ENCODE measurements at places on chromosomes 7 and 10. TPM values are rescaled to one million over a fixed set of nuclear protein-coding genes. Genes with fewer than 3 reads are reported as not detected.

DNA sequence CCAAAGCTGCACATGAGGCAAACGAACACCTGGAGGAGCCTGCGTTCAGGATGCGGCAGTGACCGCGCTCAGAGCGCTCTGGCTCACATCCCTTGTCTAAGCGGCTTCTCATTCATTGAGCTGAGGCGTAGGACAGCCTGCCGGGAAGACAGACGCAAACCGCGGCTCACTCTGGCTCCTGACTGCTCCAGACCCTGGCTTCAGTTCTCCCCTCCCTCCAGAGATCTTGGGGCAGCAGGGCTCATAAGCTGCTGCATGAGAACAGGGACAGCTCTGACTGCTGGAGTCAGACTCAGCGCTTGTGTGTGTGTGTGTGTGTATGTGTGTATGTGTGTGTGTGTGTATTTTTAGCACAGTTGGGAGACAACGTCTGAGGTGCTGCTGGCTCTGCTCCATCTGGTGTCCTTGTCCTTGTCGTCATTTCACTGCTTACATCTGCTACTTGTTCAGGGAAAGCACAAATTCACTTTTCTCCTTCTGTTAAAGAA is 15.8 kb upstream of the LYZL2 start:
- no peaks in the 10 kb centered on the region for H3K36me3 ChIP-seq
- no peak overlapping the region for H3K27ac ChIP-seq
- DNase-seq = no peak

DNA sequence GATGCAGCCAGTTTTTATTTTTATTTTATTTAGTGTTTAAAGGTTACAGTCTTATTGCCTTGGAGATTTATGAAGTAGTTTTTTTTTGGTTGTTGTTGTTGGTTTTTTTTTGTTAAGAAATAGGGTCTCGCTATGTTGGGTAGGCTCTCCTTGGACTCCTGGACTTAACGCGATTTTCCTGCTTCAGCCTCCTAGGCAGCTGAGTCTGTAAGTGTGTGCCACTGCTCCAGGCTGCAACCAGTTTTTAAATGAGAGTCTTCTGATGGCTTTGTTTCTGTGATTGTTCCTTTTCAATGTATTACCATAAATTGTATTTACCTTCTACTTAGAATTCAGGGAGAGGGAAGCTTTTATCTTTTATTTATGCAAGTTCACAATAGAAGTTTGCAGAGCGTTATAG is 62.8 kb downstream of the BICC1 start:
- no peaks in the 10 kb centered on the region for H3K36me3 ChIP-seq
- no peak for DNase-seq
- no peak overlapping the region for H3K27ac ChIP-seq
- 0 out of 2 replicates have a peak, but pooled peaks cover 12% of the 10 kb centered on the region for H3K27me3 ChIP-seq
- H3K4me1 ChIP-seq = no peaks in the 10 kb centered on the region

Gene TMEM140
- total RNA-seq = 0.25 TPM

Gene PNLIPRP1
- not detected for total RNA-seq

GRCh38 chr7:130242198-130243014 is 24.3 kb upstream of the CPA2 start:
- no peaks in the 10 kb centered on the region for H3K36me3 ChIP-seq
- H3K4me1 ChIP-seq = no peaks in the 10 kb centered on the region

Gene PRLHR
- total RNA-seq = not detected

DNA sequence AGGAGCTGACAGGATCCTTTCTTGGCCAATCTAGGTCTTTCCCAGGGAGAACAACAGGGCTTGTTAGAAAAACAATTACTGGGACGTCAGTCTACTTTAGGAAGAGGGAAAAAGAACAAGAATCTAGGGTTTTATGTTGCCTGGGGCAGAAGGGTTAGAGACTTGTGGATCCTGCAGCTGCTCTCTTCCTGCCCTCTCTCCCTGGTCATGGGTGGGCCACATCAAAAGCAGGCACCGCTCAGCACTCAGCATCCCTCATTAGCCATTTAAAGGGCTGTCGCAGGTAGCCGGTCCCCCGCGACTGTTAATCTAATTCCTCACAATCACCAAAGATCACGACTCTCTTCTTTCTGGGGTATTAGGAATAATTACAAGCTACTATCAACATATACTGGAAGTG is 631.9 kb downstream of the CALN1 start:
- no peaks in the 10 kb centered on the region for H3K36me3 ChIP-seq
- H3K4me1 ChIP-seq = no peaks in the 10 kb centered on the region
- DNase-seq = no peak
- no peak overlapping the region for H3K4me3 ChIP-seq
- H3K27me3 ChIP-seq = peaks cover 3% of the 10 kb centered on the region
- H3K27ac ChIP-seq = no peak overlapping the region

- H3K27me3 ChIP-seq = peaks cover 5% of the 10 kb centered on the region
- H3K27ac ChIP-seq = no peak overlapping the region
- H3K4me1 ChIP-seq = no peaks in the 10 kb centered on the region
- no peaks in the 10 kb centered on the region for H3K36me3 ChIP-seq
- DNase-seq = no peak
These were observed 282.7 kb downstream of the WDR11 start for GRCh38 chr10:121133901-121134300.

GRCh38 chr7:115004121-115004520 is 82.2 kb downstream of the MDFIC start:
- H3K27ac ChIP-seq = no peak overlapping the region
- no peaks in the 10 kb centered on the region for H3K27me3 ChIP-seq
- DNase-seq = no peak
- H3K4me3 ChIP-seq = no peak overlapping the region
- no peaks in the 10 kb centered on the region for H3K36me3 ChIP-seq
- peaks cover 3% of the 10 kb centered on the region for H3K4me1 ChIP-seq

- H3K36me3 ChIP-seq = no peaks in the 10 kb centered on the region
- H3K27ac ChIP-seq = no peak overlapping the region
- peaks cover 10% of the 10 kb centered on the region for H3K4me1 ChIP-seq
- no peaks in the 10 kb centered on the region for H3K27me3 ChIP-seq
These were observed 57.9 kb upstream of the ITGB1 start for GRCh38 chr10:33015761-33016547.

GRCh38 chr10:26478061-26478460 is 39.9 kb downstream of the APBB1IP start:
- H3K27me3 ChIP-seq = no peaks in the 10 kb centered on the region
- DNase-seq = no peak
- H3K36me3 ChIP-seq = no peaks in the 10 kb centered on the region
- H3K27ac ChIP-seq = no peak overlapping the region

Gene DOCK1
- total RNA-seq = 24.8 TPM

- H3K36me3 ChIP-seq = peaks cover 16% of the 10 kb centered on the region
- DNase-seq = no peak
- peaks cover 18% of the 10 kb centered on the region for H3K4me1 ChIP-seq
- no peaks in the 10 kb centered on the region for H3K27me3 ChIP-seq
These were observed 50.4 kb upstream of the DDC start for GRCh38 chr7:50615519-50616080.

Data from PC-9 (cell line).